Stimulated activated CD4-positive, alpha-beta T cell treated with anti-CD3 and anti-CD28 coated beads, Interleukin-1b, Interleukin-23, amount 100 ng/mL, for 1 hour (primary cell): ENCODE measurements at places on chromosomes 6 and 20.

- DNase-seq = peak; percentile 37
Measured at GRCh38 chr20:62929051-62929538, 2.8 kb upstream of the DIDO1 start.

DNA sequence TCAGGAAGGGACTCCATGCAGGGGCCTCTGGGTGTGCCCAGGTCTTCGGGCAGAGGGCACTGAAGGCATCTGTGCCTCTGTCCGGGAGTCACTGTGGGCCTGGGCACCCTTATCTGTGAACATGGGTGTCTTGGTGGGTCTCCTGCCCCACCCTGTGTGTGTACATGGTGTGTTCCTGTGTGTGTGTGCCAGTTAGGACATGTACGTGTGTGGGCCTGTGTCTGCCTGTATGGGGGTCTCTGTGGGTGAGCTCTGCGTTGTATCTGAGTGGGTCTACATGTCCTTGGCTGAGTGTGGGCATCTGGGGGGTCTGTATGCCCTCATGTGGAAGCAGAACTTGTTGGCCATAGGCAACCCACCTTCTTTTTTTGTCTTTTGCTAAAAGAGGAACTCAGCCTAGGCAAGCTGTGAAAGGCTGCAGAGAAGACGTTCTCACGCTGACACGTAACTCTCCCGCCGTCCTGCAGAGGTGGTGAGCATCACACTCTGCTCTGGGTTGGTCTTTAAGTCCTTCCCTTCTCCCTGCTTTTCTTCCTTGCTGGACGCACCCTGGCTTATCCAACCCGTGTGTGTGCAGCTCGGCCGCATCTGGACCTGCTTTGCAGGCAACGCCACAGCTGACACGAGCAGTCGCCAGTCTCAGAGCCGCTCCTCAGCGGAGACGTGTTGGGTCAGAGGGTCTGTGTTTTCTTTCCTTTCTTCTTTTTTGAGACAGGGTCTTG, 532 bp upstream of the NPBWR2 start:
- DNase-seq = no peak

DNA sequence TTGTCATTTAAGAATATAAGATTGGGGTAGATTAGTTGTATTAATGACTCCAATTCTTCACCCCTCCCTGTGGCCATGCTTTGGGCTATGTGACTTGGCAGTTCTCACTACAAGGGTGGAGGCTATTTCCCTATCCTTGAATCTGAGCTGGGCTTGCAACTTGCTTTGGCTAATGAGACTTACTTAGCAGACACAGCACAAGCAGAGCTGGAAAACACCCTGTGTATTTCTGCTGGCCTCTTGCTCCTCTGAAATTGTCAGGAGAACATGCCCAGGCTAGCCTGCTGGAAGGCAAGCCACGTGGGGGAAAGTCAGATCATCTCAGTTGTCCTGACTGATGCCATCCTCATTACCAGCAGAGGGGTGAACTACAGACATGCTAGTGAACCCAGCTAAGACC, 126.5 kb upstream of the HDGFL1 start:
- DNase-seq = no peak

GRCh38 chr20:1210501-1210900, 7.2 kb downstream of the C20orf202 start:
- DNase-seq = no peak

- no peak for DNase-seq
Measured at GRCh38 chr6:41724228-41724580, 11.2 kb downstream of the TFEB start.

- DNase-seq = no peak
Measured at GRCh38 chr6:107780226-107780625, 43.9 kb downstream of the SCML4 start.

- DNase-seq = no peak
Measured at GRCh38 chr6:159077123-159077522, 32.3 kb upstream of the TAGAP start.

GRCh38 chr6:115396112-115396906, 664.4 kb downstream of the FRK start:
- no peak for DNase-seq

DNA sequence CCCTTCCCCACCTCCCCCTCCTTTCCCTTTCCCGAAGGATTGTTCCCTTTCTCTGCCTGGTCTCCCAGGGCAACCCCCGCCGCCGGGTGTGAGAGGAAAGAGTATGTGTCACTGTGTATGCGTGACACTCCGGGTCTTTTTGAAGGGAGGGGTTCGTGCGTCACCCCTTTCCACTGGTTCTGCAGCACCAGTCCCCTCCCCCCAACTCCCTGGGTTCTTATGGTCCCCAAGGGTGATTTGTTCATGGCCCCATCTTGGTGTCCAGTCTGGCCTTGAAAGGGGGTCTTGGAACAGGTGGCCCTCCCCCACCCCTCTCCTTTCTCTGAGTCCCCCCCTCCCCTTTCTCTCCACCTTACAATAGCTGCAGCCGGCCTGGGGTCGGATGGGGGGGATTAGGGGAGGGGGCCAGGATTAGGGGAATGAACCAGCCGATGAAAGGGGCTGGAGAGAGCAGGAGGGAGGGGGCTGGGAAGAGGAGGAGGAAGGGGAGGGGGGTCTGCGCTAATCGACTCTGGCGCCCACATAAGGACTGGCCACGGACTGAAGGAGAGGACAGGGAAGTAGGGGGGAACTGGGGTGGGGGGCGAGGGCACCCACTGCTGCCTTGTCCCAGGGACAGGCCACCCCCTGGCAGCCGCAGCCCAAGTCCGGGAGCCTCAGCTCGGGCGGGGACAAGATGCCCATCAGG, 1.3 kb upstream of the RING1 start:
- DNase-seq = no peak

- peak; percentile 13 for DNase-seq
Measured at GRCh38 chr6:138588805-138589434, 89.6 kb upstream of the NHSL1 start.
